ENCODE measurements at places on chromosomes 2 and 18.

DNA sequence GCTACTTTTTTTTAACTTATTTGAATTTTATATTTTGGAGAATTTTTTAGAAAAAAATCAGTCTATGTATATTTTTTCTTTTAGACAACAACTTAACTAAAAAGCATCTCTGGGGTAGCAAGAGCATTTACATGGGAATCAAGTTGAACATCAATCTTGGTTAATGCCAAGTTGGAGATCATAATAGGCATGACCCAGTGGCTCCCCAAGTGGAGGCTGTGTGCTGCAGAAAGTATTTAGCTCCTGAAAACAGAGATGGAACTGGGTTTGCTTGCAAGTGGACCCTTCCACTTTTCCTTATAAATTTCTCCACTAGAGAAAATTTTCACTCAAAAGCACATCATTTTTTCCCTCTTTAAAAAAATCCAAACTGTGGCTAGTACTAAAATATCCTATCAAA lies 23.9 kb upstream of the CAVIN2 start:
- no peak for DNase-seq

- no peak for DNase-seq
Measured at GRCh38 chr18:6401687-6402086, 13.0 kb downstream of the L3MBTL4 start.

GRCh38 chr2:160974803-160975202 lies 185.4 kb upstream of the TANK start:
- DNase-seq = no peak

- no peak for DNase-seq
Measured at GRCh38 chr2:11983870-11984269, 237.4 kb downstream of the LPIN1 start.

DNA sequence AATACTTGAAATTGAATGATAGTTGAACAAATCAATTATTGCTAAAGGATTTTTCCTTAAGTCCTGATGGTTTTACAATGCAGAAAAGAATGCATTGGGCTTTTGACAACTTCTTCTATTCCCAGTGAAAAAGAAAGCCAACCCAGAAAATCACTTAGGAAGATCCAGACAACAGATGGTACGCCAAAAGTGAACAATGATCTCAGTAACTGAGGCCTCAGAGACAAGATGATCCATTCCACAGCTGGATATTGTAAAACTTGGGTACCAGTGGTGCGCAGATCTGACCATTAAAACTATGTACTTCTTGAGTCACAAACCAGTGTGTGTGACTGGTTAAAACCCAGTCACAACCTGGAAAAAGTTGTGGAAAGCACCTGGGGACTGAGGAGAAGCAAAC lies 173.5 kb downstream of the ETAA1 start:
- no peak for DNase-seq

DNA sequence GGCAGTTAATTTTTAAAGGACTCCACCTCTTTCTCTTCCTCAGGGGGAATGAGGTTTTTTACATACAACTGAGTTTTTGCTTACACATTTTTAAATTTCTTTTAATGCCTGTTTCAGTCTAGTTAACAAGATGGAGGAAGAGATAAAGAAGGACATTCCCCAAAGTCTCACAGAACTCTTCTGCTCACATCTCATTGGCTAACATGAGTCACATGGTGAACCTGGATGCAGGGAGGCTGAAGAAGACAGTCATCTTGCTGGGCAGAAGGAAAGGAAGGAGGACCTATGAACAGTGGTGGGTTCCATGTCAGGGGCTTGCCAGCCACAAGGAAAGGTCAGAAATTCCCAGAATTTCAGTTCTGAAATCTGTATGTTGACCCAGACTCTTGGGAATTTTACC lies 10.4 kb upstream of the ST8SIA5 start:
- DNase-seq = no peak

- no peak for DNase-seq
Measured at GRCh38 chr2:188443207-188443606, 151.5 kb downstream of the GULP1 start.

DNA sequence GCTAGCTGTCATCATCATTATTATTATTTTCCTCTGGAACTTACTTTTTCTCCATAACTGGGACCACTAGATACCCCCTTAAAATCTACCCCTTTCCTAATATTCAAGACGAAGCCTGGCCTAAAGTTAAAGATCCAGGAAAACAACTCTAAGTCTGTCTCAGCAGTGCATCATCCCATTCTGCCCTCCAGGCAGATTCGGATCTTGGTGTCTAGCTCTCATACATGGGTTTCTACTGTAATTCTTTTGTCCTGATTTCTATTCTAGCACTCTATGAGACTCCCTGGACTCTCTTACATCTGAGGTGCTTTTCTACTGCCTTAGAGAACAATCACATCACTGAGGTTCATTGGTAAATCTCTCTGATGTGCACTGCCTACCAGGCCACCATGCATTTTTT lies 35.5 kb downstream of the MAP2 start:
- no peak for DNase-seq

GRCh38 chr2:198293281-198293680 lies 488.9 kb downstream of the PLCL1 start:
- no peak for DNase-seq

DNA sequence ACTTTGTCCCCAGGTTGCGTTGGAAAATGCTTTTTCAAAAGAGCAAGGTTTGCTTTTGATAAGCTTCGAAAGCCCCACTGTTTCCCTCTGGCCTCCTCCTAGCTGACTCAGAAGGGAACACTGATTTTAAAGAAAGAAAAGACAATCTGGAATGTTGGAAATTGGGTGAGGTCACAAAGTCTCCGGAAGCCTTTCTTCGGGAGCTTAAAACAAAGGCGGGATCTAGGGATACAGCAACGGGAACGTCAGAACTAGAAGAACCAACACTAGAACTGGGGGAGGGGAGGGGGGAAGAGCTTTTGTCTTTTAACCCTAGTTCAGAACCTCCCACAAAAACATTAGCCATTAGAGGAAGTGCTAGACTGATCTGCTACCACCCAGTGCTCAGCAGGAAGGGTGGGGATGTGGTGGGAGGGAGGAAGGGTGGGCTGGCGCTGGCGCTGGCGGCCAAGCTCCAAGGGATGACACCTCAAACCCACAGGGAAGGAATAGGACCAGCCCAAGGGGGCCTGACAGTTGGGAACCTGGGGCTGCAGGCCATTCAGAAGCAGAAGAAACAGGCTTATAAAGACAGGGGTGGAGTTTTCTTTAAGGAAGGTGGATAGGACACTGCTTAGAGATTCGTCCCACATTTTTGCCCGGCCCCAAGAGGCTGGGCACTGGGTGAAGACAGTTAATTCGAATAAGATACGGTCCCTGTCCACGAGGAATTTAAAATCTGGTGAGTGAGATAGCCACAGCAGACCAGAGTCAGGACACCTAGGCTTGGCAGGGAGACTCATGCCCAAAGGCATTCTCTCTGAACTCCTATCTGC lies 1.7 kb downstream of the TMSB10 start:
- DNase-seq = peak; percentile 72

- DNase-seq = no peak
Measured at GRCh38 chr2:167103028-167103756, 214.9 kb downstream of the XIRP2 start.

GRCh38 chr2:118705032-118705431 lies 142.4 kb downstream of the EN1 start:
- DNase-seq = no peak

DNA sequence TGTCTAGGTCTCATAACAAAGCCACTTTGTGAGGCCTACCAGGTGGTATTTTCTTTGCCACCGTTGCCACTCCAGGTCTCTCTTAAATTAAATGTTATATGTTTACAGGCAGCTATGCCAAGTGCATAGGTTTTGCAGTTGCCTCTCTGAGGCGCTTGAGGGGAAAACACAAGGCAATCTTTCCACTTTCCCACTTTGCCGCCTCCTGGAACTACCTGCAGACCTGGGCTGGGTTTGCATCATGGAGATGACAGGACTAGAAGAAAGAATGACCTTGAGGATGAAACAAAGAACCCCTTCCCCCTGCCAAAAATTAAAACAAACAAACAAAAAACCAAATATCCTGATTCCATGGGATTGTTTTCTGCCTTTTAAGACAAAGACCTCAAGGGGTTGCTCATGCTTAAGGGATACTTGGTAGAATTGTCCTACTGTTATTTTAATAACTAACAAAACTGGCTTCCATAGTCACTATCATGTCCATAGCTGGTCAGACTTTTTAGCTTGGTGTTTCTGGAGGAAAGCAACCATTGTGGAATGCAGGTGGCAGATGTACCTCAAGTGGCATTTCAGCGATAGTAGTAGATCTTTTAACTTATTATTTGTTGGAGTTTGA lies 159.9 kb downstream of the PRPF40A start:
- no peak for DNase-seq
